Tongue (tissue), 3 donors: ENCODE measurements at places on chromosomes 7 and 10. TPM values are rescaled to one million over a fixed set of nuclear protein-coding genes. Genes with fewer than 3 reads are reported as not detected.

Gene IFIT1B
- total RNA-seq = 0.92 TPM

Gene HOXA1
- not detected for total RNA-seq

Gene GRM3
- not detected for total RNA-seq

Gene TMEM273
- 8.7 TPM for total RNA-seq

Gene SKIDA1
- total RNA-seq = 3.0 TPM

Gene RNF32
- 0.92 TPM for total RNA-seq

Gene LEP
- not detected for total RNA-seq

Gene PBLD
- 4.4 TPM for total RNA-seq

Gene SPAM1
- not detected for total RNA-seq

Gene HHEX
- total RNA-seq = 4.6 TPM

Gene BICC1
- total RNA-seq = 32.5 TPM

Gene CPVL
- 11.7 TPM for total RNA-seq
